ENCODE measurements at places on chromosomes 2 and 18.

DNA sequence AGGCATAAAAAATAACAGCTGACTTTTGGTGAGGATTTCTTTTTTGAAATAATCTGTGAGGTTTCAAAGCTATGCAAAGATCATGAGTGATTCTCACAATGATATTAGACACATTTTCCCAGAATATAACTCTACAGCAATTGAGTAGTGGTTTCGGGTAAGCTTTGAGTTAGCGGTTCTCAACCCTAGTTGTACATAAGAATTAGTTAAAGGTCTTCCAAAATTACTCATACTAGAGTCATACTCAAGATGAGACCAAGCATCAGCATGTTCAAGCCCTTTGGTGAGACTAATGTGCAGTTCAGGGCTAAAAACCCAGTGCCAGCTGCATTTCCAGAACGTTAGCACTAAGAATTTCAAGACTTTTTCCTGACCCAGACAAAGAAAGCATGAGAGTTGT, 31.1 kb downstream of the DSG4 start:
- no peak for DNase-seq

DNA sequence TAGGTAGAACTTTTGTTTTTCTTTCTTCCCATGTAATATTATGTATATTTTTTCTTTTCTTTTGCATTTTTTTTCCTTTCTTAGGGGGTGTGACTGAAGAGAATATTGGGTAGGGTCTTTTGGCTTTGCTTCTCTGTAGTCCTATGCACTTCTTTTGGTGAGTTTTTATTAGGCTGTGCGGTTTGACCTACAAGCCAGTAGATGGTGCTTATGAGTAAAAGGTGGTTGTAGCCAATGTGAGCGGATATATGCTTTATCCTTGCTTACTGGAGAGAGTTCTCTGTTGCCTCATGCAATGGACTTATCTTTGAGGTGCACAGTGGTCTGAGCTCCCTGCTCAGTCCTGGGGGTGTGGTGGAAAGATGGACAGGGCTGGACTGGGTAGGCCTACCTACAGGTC, 52.7 kb downstream of the DSEL start:
- no peak for DNase-seq

DNA sequence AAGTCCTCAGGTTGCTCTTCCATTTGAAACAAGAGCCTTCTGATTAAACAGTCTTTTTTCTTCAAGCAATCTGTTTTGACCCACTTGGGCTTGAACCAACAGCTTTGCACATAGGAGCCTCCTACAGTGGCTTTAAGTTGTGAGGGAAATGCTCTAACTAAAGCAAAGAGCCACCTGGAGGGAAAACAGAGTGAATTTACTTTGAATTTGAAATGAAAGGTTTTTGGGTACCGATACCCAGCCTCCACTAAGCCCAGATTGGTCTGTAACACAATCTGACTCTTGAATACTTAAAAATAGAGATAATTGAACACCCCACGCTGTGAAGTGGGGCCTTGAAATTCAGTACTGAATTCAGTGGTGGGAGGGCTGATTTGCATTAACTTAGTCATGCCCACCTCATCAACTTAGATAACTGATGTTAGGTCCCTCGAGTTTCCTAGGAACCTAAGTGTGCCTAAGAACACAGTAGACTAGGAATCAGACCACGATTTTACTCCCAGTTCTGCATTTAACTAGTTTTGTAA, 56.3 kb upstream of the ACVR1C start:
- DNase-seq, result no peak

- no peak for DNase-seq
Measured at GRCh38 chr2:174395969-174396630, 570 bp downstream of the SCRN3 start.

DNA sequence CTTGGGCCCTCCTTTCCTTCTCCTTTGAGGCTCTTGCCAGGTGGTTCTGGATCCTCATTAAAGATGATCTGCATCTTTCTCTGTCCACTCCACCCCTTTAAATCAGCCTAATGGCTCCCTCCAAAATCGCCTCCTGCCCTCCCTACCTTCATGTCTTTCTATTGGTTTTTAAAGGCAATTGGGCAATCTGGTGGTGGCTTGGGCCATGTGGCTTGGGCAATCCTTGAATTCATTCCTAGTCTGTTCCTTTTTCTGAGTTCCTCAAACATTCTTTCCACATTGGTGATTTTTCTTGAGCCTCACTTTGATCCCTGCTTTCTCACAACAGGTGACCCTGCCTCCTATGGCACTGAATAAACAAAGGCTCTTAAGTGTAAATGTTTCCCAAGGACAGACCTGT, 266.2 kb upstream of the REV1 start:
- no peak for DNase-seq

DNA sequence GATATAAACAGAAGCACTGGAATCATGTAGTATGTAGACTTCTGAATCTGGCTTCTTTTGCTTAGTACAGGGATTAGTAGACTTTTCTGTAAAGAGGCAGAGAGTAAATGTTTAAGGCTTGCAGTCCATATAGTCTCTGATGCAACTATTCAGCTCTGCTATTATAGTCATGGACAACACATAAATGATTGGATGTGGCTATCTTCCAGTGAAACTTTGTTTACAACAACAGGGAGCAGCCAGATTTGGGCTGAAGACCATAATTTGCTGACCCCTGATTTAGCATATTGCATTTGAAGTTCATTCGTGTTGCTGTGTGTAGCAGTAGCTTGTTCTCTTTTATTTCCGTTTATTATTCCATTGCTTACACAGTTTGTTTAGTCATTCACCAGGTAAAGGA, 55.0 kb downstream of the GPD2 start:
- DNase-seq, result no peak

DNA sequence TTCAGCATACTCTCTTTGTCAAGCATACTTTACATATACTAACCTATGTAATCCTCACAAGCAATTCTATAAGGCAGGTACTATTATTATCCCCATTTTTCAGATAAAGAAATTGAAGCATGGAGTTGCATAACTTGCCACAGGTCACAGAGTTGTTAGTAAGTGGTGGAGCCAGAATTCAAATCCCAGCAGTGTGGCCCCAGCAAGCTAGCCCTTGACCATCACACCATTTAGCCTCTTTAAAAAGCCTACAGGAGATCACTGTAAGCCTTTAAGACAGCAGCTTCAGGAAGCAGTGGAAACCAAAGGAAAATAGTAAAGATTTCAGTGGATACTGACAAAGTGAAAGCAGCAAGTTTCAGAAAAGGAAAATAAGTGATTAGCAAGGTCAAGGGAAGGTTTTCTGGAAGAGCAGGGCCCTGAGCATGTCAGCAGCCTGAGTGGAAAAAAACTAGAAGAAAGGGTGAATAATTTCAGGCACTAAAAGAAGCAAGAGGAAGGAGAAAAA, 11.7 kb downstream of the B4GALT6 start:
- no peak for DNase-seq

GRCh38 chr18:37385846-37386778, 179.5 kb downstream of the CELF4 start:
- DNase-seq, result no peak

DNA sequence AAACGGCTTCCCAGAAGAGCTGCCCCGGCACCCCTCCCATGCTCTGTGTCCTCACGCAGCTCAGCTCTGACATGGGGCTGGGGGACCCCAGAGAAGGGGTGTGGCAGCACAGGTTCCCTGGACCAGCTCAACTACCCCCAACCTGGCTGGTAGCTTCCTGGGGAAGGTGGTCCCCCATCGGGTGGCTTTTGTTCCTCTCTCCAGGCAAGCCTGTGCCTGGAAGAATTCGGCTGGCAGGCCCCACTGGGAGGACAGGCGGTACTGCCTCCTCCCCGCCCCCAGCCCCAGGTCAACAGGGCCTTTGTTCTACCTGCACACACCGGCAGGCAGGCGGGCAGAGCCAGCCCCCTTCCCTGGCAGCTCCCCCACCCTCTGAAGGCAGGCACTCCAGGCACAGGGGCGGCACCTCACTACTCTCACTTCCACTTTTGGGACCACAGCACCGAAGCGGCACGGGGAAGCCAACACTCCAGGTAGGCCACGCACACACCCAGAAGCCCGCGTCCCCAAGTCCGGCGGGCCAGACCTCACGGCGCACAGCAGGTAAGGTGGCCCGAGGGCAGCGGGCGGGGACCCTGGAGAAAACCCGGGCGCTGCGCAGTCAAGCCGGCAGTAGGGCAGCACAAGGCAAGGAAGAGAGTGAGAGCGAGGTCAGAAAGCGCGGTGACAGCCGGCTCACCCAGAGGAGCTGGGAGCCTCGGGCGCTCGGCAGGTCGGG, 1.3 kb downstream of the HS6ST1 start:
- DNase-seq, result peak; percentile 62

- no peak for DNase-seq
Measured at GRCh38 chr2:172434821-172435605, 7.6 kb downstream of the ITGA6 start.

- DNase-seq, result no peak
Measured at GRCh38 chr18:9328776-9329175, 5.8 kb upstream of the TWSG1 start.

DNA sequence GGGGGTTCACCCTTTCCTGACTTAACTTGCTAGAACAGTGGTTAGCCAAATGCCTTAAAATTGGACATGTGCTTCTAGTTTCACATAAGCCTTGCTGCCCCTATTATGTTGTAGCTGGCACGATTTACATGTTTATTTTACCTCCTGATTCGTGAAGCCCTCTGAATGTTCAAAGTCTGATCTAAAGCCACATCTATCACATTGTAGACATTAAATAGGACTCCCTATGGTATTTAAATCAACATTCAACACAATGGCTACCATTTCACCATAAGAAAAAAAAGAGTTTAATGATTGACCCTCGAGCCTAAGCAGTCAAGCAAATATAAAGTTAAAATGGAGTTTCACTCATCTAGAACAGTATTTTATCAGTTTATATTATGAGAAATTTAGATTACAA, 151.5 kb downstream of the GULP1 start:
- no peak for DNase-seq

DNA sequence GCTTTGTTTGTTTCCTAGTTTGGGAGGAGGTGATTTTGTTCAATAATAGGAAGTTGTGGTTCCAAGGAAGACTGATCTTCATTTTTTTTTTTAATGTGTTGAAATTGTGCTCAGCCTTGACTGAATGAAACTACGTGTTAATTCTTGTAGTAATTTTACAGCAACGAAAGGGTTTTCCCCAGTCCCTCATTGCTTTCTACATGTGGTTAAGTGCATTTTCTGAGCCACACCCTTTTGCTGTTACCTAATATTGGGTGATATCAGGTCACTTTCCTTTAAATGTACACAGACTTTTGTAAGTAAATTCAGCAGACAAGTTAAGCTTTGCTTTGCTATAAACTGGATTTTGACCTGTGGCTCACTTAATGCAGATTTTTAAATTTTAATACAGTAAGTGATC, 73.6 kb downstream of the OTX1 start:
- DNase-seq, result no peak

DNA sequence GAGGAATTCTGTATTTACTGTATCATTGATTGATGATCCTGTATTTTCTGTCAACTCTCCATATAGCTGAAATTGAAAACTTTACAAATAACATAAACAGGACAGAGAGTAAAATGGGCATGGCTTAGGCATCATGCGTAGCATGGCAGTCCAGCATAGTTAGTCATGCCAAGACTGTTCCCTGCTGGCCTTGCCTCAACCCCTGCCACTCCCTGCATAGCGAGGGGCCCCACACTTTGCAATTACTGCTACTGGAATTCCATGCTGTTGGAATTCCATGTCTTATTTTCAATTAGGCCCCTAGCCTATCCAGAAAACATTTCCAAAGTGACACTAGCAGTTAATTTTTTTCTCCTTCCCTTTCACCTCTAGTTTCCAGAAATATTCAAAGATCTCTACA, 15.1 kb upstream of the SOX11 start:
- DNase-seq, result no peak

- DNase-seq, result no peak
Measured at GRCh38 chr18:54193786-54194185, 30.7 kb downstream of the MBD2 start.

- no peak for DNase-seq
Measured at GRCh38 chr2:134272806-134273205, 18.9 kb downstream of the MGAT5 start.

GRCh38 chr2:7745369-7745768, 828.2 kb downstream of the RNF144A start:
- DNase-seq, result no peak

- DNase-seq, result no peak
Measured at GRCh38 chr2:17719562-17720371, 33.8 kb downstream of the SMC6 start.

- DNase-seq, result no peak
Measured at GRCh38 chr2:39039072-39039471, 81.8 kb downstream of the SOS1 start.

DNA sequence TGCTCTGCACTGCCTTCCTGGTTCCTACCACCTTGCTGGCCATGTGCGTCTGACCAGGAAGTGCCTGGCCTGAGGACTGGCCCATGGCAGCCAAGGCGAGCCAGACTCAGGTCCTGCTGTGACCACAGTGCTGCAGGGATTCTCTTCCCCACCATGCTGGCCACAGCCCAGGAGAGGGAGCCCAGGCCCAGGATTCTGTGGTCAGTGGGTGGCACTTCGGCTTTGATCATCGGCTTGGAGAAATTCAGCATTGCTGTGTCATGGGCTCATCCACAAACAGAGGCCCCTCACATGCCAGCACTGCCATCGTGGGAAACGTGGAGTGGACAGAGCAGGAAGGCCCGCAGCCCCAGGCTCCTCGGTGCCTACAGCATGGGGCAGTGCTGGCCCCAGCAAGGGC, 211.6 kb downstream of the SEPTIN10 start:
- no peak for DNase-seq

DNA sequence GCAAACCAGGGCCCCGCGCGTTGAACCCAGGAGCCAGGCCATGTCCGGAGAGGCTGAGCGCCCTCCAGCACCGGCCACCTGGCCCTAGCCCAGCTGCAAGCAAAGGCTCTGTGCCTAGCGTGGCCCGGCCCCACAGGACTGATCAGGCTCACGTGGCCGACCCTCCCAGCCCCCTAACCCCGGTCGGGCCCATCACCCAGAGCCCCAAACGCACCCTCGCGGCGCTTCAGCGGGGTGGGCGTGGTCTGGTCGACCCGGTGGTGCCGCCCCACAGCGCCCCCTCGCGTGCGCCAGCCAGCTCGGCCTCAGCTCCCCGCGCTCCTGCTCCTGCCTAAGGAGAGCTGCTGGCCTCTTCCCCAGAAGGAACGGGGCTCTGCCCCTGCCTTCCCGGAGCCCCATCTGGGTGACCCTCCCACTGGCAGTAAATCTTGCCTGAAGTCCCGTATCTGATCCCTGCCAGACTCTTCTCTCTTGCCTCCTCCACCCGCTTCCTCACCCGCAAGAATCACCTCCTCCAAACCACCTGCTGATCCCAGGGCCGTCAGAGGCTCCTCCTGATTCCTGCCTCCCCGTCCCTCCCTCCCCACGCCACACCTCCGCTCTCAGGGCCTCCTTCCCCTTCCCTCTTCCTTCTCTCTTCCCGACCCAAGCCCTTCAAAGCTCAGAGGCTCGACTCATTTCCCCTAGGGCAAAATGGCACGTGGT, 12.3 kb upstream of the TEX51 start:
- peak; percentile 85 for DNase-seq

DNA sequence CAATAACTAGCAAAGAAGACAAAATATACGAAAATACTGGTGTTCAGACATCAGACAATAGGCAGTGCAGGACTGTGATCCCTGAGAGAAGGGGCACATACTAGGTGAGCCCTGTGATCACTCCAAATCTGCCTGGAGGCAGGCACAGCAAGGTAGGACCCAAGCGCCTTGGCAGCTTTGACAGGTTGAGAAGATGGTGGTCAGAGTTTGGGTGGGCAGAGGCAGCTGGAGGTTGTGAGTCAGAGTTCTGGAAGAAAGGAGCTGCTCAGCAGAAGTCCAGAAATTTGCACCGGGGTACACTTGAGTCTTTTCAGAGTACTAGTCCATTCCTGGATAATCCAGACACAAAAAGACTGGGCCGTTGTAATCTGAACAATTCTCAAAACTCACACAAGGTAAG, 14.0 kb downstream of the KIF1A start:
- DNase-seq, result no peak

- no peak for DNase-seq
Measured at GRCh38 chr2:241547781-241548450, 10.6 kb upstream of the BOK start.
